ENCODE measurements at places on chromosomes 6 and 20.

DNA sequence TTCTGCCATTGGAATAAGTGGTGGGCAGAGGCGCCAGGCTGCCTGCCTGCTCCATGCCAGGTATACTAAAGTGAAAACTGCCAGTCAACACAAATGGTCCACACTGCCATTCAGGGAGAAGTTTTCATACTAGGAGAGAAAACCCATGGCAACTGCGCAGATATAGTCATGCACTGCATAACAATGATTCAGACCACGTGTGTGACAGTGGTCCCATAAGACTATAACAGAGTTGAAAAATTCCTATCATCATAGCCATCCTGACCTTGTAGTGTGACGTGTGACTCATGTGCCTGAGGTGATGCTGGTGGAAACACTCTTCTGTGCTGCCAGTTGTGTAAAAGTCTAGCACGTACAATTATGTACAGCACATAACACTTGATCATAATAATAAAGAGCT, 25.1 kb downstream of the ZC3H12D start:
- DNase-seq: no peak

GRCh38 chr6:163118941-163119340, 295.6 kb upstream of the QKI start:
- no peak for DNase-seq

- DNase-seq: no peak
These were observed 5.8 kb downstream of the TUBB start for GRCh38 chr6:30725713-30726505.

- no peak for DNase-seq
These were observed 84.9 kb upstream of the HMGCLL1 start for GRCh38 chr6:55663914-55664313.

DNA sequence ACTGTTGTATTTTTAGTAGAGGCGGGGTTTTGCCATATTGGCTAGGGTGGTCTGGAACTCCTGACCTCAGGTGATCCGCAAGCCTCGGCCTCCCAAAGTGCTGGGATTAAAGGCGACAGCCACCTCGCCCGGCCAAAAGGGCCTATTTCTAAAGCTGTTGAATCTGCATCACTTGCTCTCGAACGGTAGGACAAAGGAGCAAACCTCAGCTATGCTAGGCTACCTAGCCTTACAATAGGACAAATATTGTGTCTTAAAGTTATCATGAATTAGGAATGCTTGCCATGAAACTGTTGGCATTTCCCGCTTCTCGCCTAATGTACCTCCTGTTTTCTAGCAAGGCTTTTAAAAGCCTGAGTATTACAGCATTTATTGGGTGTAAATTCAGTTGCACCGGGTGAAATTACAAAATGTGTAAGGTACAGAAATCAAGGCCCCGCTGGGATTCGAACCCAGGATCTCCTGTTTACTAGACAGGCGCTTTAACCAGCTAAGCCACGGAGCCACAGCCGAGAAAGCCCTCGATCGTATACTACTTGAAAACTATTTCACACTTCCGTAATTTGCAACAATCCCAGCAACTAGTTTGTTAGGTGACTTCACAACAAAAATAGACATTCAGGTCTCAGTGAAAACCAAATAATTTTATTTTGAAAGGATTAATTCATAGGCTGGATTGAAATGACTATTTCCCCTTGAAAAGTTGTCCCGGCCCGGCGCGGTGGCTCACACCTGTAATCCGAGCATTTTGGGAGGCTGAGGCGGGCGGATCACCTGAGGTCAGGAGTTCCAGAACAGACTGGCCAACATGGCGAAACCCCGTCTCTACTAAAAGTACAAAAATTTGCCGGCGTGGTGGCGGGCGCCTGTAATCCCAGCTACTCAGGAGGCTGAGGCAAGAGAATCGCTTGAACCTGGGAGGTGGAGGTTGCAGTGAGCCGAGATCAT, 211.6 kb upstream of the ZNF184 start:
- peak; percentile 72 for DNase-seq

All from fibroblast of the conjunctiva (primary cell).